ENCODE measurements at places on chromosomes 5 and 9.

- DNase-seq = no peak
Measured at GRCh38 chr5:88021141-88021540, 247.5 kb downstream of the TMEM161B start.

DNA sequence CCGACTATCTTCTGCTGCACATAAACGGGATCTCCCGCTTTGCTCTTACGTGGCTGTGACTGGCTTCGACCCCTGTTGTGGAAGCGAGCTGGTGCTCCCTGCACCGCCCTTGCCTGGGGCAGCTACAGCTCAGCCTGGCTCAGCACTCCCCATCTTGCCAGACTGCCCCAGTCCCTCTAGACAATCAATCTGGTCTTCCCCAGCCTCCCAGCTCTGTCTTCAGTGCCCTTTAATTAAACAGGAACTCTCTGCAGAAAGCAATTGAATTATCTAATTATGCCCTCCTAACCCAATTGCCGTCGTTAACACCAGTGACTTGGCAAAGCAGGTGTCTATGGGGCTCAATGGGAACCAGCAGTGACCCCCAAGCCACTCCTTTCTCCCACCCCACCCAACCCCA is 18.9 kb upstream of the NTNG2 start:
- DNase-seq = no peak

GRCh38 chr5:62977661-62978060 is 399.0 kb downstream of the LRRC70 start:
- no peak for DNase-seq

DNA sequence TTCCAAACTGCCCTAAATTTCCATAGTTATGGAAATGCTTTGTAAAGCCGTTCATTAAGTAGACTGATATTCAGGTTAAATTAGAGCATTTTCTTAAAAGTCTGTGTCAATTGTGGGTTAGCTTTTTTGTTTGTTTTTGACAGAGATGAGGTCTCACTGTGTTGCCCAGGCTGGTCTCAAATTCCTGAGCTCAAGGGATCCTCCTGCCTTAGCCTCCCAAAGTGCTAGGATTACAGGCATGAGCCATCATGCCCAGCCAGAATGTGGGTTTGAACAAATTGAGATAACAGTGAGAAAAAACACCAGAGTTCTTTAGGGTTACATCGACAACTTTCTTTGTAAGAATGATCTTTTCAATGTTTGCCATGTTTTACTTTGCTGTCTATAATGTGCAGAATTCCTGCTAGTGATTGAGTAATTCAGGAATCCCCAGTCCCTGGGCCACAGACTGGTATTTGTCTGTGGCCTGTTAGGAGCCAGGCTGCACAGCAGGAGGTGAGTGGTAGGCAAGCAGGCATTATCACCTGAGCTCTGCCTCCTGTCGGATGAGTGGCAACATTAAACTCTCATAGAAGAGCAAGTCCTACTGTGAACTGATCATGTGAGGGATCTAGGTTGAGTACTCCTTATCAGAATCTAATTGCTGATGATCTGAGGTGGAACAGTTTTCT is 80.5 kb downstream of the RAI14 start:
- DNase-seq = no peak

- DNase-seq = no peak
Measured at GRCh38 chr5:169688106-169688505, 51.0 kb downstream of the DOCK2 start.

DNA sequence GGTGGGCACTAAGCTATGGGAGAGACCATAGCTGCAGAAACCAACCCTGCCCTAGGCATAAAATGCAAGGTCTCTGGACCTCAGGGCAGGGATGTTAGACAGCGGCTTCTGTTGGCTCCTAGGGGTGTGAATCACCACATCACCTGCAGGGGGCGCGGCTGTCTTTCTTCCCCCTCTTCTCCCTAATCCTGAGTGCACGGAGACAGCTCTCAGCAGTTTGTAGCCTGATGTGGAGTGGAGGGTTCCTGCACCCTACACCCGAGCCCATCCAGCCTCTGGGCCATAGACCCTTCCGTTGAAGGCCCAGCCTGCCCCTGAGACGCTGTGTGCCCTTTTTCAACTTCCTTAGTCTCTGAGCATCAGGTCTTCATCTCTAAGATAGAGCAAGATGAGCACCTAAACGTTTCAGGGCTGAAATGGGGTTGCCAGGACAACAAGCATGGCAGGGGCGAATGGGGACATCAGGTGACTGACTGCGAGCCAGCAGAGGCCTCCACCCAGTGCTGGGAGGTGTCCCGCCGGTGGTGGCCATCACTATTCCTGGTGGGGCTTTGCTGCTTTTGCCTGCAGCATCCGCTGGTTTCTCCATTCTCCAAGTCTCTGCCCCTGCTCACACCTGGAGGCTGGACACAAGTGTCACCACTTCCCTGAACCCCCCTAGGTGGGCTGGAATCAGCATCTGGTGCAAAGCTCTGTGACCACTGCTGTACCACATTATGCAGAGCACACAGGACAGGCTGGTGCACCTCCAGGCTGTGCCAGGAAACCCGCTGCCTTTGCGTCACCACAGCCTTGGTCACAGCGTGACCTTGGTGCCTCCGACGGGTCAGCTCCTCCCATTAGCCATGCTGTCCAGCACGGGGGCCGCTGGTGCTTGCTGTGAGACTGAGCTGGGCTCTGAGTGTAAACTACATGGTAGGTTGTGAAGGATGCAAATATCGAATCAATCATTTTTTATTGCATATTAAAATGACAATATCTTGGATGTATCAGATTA is 2.5 kb upstream of the SEC16A start:
- peak; percentile 13 for DNase-seq

DNA sequence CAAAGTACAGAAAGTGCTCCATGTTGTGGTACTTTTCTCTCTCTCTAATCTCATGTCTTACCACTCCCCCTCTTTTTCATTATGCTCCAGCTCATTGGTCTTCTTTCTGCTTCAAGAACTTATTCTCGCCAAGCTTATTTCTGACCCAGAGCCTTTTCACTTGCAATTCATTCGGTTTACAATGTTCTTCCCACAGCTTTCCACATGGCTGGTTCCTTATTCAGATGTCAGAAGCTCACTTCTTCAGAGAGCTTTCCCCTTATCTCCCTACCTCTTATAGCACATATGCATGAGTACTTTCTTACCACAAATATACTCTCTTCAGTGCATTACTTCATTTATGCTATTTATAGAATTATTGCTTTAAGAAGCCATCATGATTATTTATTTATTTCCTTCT is 338.8 kb upstream of the ATP10B start:
- no peak for DNase-seq

DNA sequence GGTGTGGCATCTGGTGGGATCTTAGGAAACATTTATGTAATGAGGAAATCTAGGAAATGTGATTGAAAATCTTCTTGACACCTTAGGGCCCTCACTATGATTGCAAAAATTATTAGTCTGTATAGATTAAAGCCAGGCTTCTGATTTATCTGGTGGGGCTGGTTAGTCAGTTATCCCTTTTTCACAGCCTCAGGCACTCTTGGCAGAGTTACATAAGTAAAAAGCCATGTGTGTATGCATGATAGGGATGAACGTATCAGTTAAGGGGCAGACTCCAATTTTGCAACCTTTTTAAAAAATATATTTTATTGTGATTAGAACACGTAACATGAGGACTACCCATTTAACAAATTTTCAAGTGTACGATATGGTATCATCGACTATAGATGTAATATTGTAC is 30.6 kb upstream of the RAB14 start:
- DNase-seq = no peak

- no peak for DNase-seq
Measured at GRCh38 chr9:8673830-8674229, 874.3 kb upstream of the DMAC1 start.

- DNase-seq = no peak
Measured at GRCh38 chr5:99543841-99544240, 615.0 kb upstream of the CHD1 start.

DNA sequence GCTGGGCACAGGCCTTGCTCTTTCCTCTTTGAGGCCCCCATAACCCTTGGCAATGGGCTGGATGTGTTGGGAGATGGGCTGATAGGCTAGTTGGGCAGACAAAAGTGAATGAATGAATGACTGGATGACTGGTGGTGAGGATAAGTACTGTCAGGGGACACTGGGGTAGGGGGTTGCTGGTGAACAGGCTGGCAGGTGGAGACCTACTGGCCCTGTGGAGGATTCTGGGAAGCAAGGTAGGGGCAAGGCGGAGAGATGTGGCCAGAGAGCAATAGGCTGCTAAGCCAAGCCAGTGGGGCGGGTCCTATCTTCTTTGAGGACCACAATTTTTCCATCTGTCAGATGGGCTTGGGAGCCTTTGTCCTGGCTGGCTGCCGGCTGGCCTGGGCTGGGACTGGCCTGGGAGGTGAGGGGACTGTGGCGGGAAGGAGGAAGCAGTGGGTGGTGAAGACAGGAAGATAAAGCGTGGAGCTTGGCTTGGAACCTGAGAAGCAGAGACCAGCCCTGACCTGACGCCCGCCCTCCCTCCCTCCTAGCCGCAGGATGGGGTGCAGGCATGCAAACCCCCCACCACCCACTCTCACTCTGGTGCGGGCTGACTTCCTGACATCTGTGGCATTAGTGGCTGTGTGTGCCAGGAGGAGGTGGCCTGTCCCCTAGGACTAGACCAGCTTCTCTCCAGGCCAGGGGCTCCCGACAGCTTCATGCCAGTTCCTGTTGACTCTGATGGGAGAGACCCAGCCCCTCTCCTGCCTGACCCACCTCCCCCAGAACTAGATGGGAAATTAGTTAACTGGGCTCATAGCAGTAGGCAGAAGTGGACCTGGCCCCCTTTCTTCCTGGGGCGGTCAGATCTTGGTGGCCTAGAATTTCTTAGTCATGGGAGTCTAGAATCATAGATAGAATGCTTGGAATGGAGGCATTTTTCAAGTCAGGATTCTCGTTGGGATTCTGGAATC is 9.5 kb downstream of the CXXC5 start:
- DNase-seq = no peak

DNA sequence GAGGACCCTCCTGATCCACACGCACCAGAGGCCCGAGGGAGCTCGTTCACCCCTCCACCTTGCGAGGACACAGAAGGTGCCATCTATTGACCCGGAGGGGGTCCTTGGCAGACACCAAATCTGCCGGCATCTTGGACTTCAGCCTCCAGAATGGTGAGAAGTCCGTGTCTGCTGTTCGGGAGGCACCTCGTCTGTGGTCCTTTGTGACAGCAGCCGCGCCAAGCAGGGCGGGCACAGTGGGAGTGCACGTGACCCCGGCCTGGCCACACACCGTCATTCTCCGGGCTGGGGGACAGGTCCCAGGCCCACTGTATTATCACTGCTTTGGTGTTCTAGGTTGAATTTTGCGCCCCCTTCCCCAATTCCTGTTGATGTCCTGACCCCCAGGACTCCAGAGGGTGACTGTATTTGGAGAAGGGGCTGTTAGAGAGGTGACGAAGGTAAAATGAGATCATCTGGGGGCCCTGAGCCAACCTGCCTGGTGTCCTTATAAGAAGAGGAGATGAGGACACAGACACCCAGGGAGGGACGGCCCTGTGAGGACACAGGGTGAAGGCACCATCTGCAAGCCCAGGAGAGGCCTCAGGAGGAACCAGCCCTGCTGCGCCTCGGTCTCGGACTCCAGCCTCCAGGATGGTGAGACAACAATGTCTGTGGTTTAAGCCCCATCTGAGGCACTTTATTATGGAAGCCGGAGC is 15.7 kb downstream of the LPCAT1 start:
- no peak for DNase-seq

- DNase-seq = no peak
Measured at GRCh38 chr9:77667151-77667550, 19.0 kb upstream of the GNA14 start.
